ENCODE measurements at places on chromosomes 5 and 9. TPM values are rescaled to one million over a fixed set of nuclear protein-coding genes. Genes with fewer than 3 reads are reported as not detected.

The SLC6A3 gene
- total RNA-seq = 0.49 TPM

The GPR151 gene
- not detected for total RNA-seq

The FBXO10 gene
- total RNA-seq = 14.0 TPM

DNA sequence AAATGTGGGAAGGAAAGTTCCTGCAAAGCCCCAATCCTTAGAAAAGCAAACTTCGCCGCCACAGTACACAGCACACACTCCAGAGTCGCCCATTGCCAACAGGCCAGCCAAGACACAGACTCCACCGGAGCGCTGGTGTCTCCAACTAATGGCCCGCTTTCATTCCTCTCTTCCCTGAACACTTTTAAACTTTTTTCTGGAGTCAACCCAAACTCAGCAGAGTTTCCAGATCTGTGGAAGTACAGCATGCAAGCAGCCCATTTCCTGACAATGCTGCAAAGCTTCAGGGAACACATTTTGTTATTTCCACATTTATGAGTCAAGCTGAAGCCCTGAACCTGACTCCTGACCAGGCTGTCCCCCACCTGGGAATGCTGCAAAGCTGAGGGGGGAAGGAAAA, 351.9 kb downstream of the NFIB start:
- DNase-seq = no peak

- DNase-seq = no peak
Measured at GRCh38 chr9:107874137-107874536, 384.6 kb upstream of the KLF4 start.

The ZBED3 gene
- total RNA-seq = 9.1 TPM

GRCh38 chr9:134190232-134191121, 26.1 kb upstream of the RNU6ATAC start:
- no peak for DNase-seq
